ENCODE measurements at places on chromosomes 12 and 14.

GRCh38 chr12:6369916-6370575 is 5.3 kb downstream of the SCNN1A start:
- no peak for DNase-seq

DNA sequence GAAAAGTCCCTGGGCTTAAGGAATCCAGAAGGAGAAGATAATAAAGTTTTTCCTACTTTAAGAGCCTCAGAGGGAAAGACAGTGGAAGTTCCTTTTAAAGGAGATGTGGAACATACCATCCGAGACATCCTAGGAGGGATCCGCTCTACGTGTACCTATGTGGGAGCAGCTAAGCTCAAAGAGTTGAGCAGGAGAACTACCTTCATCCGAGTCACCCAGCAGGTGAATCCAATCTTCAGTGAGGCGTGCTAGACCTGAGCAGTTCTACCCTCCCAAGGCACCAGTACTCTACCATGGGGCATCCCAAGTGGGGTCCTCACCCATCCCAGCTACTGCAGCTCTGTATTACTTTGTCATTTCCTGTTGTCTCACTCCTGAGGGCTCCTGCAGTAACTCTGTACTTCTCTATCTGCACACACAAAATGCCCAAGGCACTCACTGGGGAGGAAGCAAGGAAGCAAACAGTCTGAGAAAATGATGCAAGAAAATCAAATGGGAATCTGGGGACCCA is 3.8 kb downstream of the TINF2 start:
- no peak for DNase-seq

GRCh38 chr12:57758552-57759359 is 3.9 kb downstream of the MARCHF9 start:
- DNase-seq, result no peak

DNA sequence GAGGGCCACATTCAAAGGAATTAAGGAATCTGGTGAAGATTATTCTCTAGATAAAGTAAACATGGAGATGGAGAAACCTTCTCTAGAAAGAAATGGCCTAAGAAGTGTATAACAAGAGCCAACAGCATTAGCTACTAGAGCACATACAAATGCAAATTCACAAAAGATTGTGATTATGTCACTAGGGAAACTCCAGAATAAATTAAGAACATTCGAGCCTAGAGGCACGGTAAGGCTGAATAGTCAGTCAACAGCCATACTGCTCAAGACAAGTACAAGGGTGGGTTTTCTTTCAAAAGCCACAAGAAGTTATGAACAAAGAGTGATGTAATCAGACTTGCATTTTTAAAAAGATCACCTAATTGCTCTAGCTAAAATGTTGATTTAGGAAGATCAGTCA is 25.4 kb downstream of the PPP4R3A start:
- DNase-seq, result no peak

- no peak for DNase-seq
Measured at GRCh38 chr12:130568501-130568900, 147.6 kb downstream of the RIMBP2 start.

- DNase-seq, result no peak
Measured at GRCh38 chr14:92651758-92652406, 96.5 kb downstream of the LGMN start.

DNA sequence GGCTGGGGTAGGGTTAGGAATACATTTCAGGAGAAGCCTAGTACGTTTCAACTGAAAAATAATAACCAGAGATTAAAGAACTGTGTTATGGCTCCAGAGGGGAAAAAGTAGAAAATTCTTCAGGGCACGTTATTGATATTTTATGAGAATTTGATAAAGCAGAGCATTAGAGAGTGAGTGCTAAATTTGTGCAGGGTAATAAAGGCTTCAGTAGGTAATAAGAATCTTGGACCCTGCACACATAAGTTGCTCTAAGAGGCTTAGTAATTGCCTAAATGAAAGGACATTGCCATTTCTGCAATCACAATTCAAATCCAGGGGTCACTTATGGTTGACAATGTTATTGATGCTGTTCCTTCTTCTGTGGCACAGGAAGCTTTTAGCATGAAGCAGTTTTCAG is 439.4 kb upstream of the DCN start:
- no peak for DNase-seq

- DNase-seq, result peak; percentile 88
Measured at GRCh38 chr12:52213564-52214420, 19.3 kb upstream of the KRT7 start.

GRCh38 chr14:52827426-52827825 is 36.0 kb upstream of the GNPNAT1 start:
- no peak for DNase-seq

DNA sequence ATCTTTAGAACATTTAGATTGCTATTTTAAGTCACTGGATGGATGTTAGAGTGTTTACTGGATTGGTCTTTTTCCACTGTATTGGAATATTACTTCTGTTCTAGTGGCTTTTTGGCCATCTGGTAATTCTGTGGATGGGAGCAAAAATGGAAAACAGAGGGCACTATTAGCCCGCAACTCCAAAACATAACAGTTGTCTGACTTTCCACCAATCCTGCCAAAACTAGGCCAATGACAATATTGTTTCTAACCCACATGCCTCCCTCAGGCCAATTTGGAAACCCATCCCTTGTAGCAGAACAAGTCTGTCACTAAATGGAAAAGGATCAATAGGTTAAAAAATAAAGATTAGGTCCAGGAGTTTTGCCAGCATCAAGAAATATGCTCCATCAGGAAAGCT is 97.8 kb downstream of the ETNK1 start:
- DNase-seq, result no peak

DNA sequence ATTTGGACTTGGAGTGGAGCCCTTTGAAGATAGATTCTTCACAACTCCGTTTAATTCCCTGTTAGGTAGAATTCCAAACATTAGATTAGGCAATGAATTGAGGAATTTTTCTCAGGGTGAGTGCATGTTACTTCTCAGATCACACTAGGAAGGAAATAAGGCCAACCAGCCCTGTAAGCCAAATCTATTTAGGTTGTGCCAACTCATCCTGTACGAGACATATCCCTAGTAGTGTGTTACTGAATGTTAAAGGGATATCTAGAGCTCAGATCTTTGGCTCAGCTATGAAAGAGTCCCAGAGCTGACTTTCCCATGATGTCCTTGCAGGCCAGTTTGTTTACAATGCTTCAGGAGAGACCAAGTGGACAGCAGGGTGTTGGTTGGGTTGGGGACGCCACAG is 45.6 kb downstream of the GPHB5 start:
- no peak for DNase-seq

GRCh38 chr14:103121846-103122584 is 1.2 kb upstream of the TNFAIP2 start:
- peak; percentile 71 for DNase-seq

- DNase-seq, result no peak
Measured at GRCh38 chr12:224330-224729, 10.4 kb upstream of the SLC6A12 start.

DNA sequence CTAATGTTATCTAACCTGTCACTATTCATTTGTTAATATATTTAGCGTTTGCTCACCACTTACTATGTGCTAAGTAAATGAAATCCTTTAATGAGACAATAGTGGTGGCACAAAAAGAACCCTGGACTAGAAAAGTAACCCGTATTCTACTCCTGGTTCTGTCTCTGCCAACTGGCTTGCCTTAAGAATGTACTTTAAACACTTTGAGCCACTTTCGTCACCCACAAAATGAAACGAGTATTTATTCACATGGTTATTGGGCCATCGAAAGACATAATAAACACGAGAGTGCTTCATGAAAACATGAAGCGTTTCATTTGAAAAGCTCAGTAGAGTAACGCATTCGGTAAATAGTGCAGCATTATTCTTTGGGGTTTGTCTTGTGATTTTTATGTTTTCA is 254.7 kb downstream of the EGLN3 start:
- no peak for DNase-seq

DNA sequence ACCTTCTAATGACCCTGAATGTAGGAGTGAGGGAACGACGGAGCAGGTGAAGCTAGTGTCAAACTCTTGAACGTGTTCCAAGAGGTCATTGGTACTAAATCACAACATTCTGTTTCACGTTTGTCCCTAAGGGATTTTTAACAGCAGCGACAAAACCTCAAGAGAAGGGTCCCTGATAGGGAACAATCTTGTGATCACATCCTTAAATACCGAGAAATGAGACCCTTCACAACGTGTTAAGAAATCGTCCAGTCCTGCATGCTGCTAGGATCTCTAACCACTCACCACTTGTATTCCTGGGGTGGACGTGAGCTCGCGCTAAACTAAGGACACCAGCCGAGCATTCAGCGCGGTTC is 134.1 kb upstream of the KRAS start:
- DNase-seq, result no peak

- peak; percentile 50 for DNase-seq
Measured at GRCh38 chr12:93751864-93752610, 74.9 kb downstream of the CRADD start.

DNA sequence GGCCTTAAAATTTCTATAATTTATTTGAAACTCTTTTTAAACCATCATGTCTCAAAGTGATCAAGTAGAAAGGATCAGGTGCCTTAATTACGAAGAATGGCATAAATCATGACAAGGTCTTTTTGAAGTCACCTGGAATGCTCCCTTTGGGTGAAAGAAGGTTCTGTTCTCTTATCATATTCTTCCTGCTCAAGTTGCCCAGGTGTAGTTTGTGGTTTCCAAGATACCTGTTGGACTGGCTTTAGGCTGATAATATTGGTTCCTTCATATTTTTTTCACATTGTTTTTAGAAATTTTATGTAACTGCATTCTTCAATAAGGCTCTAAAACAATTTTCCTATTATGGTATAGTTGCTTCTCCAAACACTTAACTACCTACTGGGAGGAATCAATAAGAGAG is 29.2 kb downstream of the RASSF3 start:
- no peak for DNase-seq

DNA sequence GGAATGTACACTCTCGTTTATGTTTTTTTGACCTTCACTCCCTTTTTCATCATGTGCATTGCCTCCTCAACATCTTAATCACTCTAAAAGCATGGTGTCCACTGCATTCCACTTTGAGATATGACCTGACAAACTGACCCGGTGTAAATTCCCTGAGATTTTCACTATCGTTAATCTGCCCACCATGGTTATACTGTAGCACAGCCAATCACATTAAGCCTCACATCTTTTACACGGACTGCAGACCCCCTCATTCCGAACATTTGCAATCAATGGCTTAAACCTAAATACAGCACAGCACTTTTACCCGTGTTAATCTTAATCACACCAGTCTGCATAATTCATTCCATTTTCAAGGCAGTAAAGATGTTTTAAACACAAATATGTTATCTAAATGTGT is 2.4 kb downstream of the RERG start:
- DNase-seq, result no peak

- no peak for DNase-seq
Measured at GRCh38 chr12:49543221-49543913, 4.5 kb downstream of the KCNH3 start.

DNA sequence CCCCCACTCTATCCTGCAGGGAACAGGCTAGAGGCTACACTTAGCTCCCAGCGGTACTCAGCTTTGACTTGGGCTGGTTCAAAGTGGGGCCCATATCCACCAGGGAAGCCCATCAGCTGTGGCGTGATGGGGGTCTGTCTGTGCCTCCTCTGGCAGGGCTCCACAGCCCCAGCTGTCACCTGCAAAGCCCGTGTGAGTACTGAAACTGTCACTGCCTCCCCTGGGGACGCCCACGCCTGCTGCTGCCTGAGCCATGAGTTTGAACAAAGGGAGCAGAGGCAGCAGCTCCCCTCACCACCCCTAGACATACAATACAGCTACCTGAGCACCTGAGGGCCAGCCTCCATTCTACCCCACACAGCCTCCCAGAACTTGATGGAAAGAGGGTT is 5.0 kb downstream of the REM2 start:
- no peak for DNase-seq

DNA sequence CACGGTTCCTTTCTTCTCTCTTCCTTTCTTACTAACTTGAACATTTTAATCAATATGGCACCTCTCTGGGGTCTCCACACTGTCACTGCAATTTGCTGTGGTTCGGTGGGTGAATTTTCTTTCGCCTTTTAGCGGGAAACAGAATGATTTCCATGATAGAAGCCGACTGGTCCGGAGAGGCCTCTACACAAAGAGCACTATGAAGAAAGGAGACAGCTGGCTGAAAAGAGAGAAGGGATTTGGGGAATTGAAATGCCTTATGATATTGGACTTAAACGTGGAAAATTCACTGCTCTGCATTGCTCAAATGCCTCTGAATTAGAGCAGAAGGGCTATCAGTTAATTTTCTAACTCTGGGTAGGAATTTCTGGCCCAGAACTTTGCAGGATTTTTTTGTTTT is 55.9 kb downstream of the KCNA5 start:
- no peak for DNase-seq

- DNase-seq, result no peak
Measured at GRCh38 chr12:51188359-51189051, 15.6 kb upstream of the TFCP2 start.

- peak; percentile 42 for DNase-seq
Measured at GRCh38 chr14:77037938-77038568, 9.5 kb upstream of the IRF2BPL start.

- no peak for DNase-seq
Measured at GRCh38 chr14:92635896-92636295, 112.5 kb downstream of the LGMN start.

- DNase-seq, result no peak
Measured at GRCh38 chr14:101564444-101564776, 3.1 kb downstream of the DIO3 start.

DNA sequence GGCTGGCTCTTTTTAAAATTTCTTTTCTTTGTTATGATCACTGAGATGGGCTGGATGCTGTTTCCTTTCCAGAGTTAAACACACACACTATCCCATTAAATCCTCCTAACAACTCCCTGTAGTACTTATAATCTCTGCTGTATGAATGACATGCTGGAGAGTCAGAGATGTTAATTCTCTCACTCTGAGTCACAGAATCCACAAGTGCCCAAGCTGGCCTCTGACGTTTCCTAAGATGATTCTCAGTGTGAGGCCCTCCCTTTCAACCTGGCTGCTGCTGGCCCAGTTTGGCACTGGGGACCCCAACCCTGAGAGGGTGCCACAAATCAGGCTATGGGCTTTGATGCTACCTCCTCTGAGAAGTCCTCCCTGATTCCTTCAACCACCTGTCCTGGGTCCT is 5.4 kb downstream of the NOS1 start:
- no peak for DNase-seq

DNA sequence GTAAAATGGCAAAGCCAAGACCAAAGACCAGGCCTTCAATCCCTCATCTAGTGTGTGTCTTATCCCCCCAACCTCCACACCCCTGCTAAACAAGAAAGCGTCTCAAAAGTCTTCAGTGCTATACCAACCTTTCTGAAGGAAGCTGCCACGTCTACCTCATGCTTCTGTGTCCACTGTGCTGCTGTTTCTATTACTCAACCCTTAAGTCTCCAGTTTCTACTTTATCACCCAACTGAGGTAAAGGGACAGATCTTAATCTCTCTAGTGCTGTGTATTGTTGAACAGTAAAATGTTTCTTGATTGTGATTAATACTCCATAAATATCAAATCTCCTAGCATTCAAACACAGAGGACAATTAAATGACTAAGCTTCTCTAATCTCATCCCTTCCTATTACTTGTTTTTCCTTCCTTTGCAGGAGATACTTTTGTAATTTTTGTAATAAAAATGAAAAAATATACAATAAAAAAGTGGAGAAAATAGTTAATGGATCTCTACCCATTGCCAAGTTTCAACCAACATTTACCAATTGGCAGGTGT is 23.3 kb downstream of the BTBD7 start:
- no peak for DNase-seq
